ENCODE measurements at places on chromosomes 11 and 22. TPM values are rescaled to one million over a fixed set of nuclear protein-coding genes. Genes with fewer than 3 reads are reported as not detected.
A peak's percentile ranks its signal among the peaks of the same experiment; 100 is the strongest.

GRCh38 chr11:2912498-2912897, 16.7 kb downstream of the PHLDA2 start:
- peak overlapping the region; percentile 87 for H3K27ac ChIP-seq
- no peaks in the 10 kb centered on the region for H3K36me3 ChIP-seq
- H3K4me3 ChIP-seq = no peak overlapping the region
- peaks cover 33% of the 10 kb centered on the region for H3K4me1 ChIP-seq

SMTNL1 gene
- not detected for total RNA-seq

GRCh38 chr11:95835351-95835750, 45.1 kb downstream of the CEP57 start:
- H3K27ac ChIP-seq = peak overlapping the region; percentile 29
- no peaks in the 10 kb centered on the region for H3K4me1 ChIP-seq
- H3K36me3 ChIP-seq = peaks cover 80% of the 10 kb centered on the region
- no peaks in the 10 kb centered on the region for H3K27me3 ChIP-seq

DNA sequence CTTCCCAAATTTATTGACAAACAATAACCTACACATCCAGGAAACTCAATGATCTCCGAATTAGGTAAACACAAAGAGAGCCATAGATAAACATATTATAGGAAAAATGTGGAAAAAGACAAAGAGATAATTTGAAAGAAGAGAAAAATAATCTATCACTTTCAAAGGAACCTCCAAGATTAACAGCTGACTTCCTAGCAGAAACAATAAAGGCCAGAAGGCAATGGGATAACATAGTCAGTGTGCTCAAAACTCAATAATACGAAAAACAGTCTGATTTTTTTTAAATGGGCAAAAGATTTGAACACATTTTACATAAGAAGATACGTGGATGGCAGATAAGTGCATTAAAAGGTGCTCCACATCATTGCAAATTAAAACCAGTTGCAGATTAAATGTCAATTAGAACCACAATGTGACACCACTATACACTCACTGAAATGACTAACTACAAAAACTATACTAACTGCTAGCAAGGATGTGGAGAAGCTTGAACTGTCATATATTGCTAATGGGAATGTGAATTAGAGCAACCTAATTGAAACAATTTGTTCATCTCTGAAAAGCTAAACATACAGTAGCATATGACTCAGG, 300.4 kb downstream of the TMEM135 start:
- no peaks in the 10 kb centered on the region for H3K36me3 ChIP-seq
- no peaks in the 10 kb centered on the region for H3K27me3 ChIP-seq
- no peaks in the 10 kb centered on the region for H3K4me1 ChIP-seq
- no peak overlapping the region for H3K4me3 ChIP-seq
- H3K27ac ChIP-seq = no peak overlapping the region

- no peaks in the 10 kb centered on the region for H3K27me3 ChIP-seq
- peaks cover 41% of the 10 kb centered on the region for H3K4me1 ChIP-seq
- DNase-seq = peak; percentile 87
- H3K27ac ChIP-seq = no peak overlapping the region
- H3K4me3 ChIP-seq = peak overlapping the region; percentile 8
Observed at GRCh38 chr11:57482782-57483561, 22.6 kb downstream of the RTN4RL2 start.

WNT7B gene
- not detected for total RNA-seq

DNA sequence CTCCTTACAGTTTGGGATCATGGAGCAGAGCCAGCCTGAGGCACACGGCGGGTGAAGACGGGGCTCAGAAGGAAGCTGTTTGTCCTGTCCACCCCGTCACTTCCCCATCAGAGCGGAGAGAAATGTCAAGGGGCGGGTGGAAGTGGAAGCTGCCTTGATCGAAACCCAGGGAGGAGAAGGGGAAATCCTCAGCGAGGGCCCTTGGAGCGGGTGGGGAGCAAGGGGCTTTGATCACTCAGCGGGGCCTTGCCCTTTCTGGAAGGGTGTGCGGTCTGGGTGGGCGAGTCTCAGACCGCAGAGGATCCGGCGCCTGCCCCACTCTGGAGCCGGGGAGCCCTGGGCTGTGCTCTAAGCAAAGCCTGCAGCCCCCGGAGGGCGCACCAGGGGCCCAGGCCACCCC, 320.4 kb downstream of the NTM start:
- no peak overlapping the region for H3K27ac ChIP-seq
- no peak overlapping the region for H3K4me3 ChIP-seq
- DNase-seq = no peak
- peaks cover 16% of the 10 kb centered on the region for H3K4me1 ChIP-seq
- H3K27me3 ChIP-seq = peaks cover 85% of the 10 kb centered on the region
- no peaks in the 10 kb centered on the region for H3K36me3 ChIP-seq

RAB38 gene
- not detected for total RNA-seq

MISFA gene
- not detected for total RNA-seq

DNA sequence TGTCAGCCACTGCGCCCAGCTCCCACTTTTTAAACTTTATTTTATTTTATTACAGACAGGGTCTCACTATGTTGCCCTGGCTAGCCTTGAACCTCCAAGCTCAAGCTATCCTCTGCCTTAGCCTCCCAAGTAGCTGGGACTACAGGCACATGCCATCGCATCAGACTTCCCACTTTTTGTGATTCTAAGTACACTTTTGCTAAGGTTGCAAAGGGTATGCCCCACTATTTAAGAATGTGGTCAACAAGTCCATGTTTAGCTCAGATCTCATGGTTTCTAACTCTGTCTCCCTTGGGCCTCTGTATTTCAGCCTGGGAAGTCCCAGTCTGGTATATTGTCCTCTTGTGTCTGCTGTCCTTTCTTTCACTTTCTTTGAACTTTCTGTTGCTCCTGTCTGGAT, 35.3 kb downstream of the EXPH5 start:
- H3K36me3 ChIP-seq = no peaks in the 10 kb centered on the region
- H3K4me1 ChIP-seq = no peaks in the 10 kb centered on the region
- no peaks in the 10 kb centered on the region for H3K27me3 ChIP-seq

ST14 gene
- 51.3 TPM for total RNA-seq

DNA sequence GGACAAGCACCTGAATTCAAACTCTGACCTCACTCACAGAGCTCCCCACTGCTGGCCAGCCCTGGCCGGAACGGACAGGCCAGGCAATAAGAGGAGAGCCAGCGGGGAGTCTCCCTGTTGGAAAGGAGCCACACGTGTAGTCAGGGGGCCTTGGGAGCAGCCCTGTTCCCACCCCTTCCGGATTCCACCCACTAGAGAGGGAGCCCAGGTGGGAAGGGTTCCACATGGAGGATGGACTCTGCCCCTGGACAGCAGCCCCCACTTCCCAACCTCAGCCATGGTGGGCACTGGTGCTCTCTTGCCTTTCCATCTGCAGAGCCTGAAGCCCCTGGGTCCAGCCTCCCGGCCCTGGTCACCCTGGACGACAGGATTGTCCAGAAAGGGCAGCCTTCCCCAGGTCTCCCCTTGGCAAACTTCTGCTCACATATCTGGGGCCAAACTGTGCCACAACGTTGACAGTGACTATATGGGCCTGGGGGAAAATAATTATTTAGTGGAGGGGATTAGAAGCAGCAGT, 7.5 kb upstream of the APOBEC3A start:
- no peaks in the 10 kb centered on the region for H3K36me3 ChIP-seq
- H3K4me3 ChIP-seq = no peak overlapping the region
- H3K27me3 ChIP-seq = peaks cover 8% of the 10 kb centered on the region
- no peak for DNase-seq
- H3K4me1 ChIP-seq = peaks cover 7% of the 10 kb centered on the region

GRCh38 chr11:121466063-121466794, 13.5 kb upstream of the SORL1-AS1 start:
- no peaks in the 10 kb centered on the region for H3K27me3 ChIP-seq
- peaks cover 6% of the 10 kb centered on the region for H3K36me3 ChIP-seq
- H3K27ac ChIP-seq = peak overlapping the region; percentile 79
- no peak overlapping the region for H3K4me3 ChIP-seq
- peaks cover 34% of the 10 kb centered on the region for H3K4me1 ChIP-seq

- H3K27ac ChIP-seq = no peak overlapping the region
- no peaks in the 10 kb centered on the region for H3K36me3 ChIP-seq
- no peaks in the 10 kb centered on the region for H3K27me3 ChIP-seq
- peak; percentile 55 for DNase-seq
Observed at GRCh38 chr11:1453611-1454034, 33.0 kb downstream of the MOB2 start.

- no peak overlapping the region for H3K4me3 ChIP-seq
- peak; percentile 4 for DNase-seq
- H3K27me3 ChIP-seq = peaks cover 44% of the 10 kb centered on the region
- peaks cover 37% of the 10 kb centered on the region for H3K4me1 ChIP-seq
Observed at GRCh38 chr22:19168088-19168890, 10.2 kb downstream of the SLC25A1 start.

DNA sequence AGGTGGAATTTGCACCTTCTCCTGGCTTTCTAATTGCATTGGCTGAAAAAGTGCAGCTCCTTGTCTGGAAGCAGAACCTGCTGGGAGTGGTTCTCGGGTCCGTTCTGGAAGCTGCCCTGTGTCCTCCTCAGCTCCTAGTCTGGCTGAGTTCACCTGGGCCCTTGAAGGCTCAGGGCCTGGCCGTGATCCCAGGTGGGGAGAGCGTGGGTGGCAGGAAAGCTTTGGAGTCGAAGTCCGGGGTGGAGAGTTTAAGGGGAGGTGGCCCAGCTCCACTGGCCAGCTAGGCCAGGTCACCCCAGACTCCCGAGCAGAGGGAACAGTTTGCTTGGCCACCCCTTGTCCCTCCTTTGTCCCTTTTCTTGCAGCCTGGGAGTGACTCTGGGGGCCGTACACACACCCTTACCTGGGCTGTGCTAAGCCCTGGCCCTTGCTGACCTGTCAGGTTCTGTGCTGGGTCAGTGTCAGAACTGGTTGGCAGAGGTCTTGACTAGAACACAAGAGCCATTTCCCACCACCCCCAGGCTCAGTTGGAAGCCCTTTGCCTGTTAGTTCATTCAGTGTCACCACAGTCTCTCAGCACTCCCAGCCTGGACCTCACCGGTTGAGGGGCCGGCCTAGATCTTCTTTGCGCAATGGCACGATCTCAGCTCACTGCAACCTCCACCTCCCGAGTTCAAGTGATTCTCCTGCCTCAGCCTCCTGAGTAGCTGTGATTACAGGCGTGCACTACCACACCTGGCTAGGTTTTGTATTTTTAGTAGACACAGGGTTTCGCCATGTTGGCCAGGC, 37.3 kb downstream of the LRP5 start:
- no peaks in the 10 kb centered on the region for H3K27me3 ChIP-seq
- H3K27ac ChIP-seq = no peak overlapping the region
- peak; percentile 49 for DNase-seq
- no peak overlapping the region for H3K4me3 ChIP-seq

GRCh38 chr11:63737718-63738117, 30.9 kb downstream of the ZFTA start:
- H3K27me3 ChIP-seq = no peaks in the 10 kb centered on the region
- no peak overlapping the region for H3K27ac ChIP-seq
- H3K4me1 ChIP-seq = no peaks in the 10 kb centered on the region
- H3K36me3 ChIP-seq = no peaks in the 10 kb centered on the region
- no peak overlapping the region for H3K4me3 ChIP-seq

DUSP8 gene
- 0.58 TPM for total RNA-seq

GAL3ST3 gene
- not detected for total RNA-seq

GRCh38 chr22:43262990-43263644, 76.2 kb upstream of the TTLL12 start:
- peaks cover 16% of the 10 kb centered on the region for H3K4me1 ChIP-seq
- peaks cover 5% of the 10 kb centered on the region for H3K27me3 ChIP-seq
- H3K36me3 ChIP-seq = no peaks in the 10 kb centered on the region
- H3K27ac ChIP-seq = peak overlapping the region; percentile 28
- DNase-seq = peak; percentile 72

- DNase-seq = no peak
- H3K27me3 ChIP-seq = peaks cover 22% of the 10 kb centered on the region
- peak overlapping the region; percentile 85 for H3K27ac ChIP-seq
- H3K4me1 ChIP-seq = peaks cover 29% of the 10 kb centered on the region
Observed at GRCh38 chr22:27795053-27795452, 6.5 kb downstream of the MN1 start.

DNA sequence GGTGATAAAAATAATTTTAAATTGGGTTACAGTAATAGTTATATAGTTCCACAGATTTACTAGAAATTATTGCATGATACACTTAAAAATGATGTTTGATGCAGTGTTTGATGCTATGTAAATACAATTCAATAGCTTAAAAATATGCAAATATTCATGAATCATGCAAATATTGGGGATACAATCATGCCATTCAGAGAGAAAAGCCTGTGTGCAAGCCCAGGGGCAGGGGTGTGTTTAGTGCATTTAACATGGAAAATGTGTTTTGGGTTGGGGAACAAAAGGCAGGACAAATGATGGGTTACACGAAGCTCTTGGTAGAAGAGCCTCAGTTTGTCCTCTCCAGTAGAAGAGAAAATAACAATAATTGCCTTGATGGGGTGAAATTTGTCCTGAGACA, 6.0 kb downstream of the TRIM22 start:
- H3K4me1 ChIP-seq = peaks cover 4% of the 10 kb centered on the region
- H3K4me3 ChIP-seq = no peak overlapping the region
- H3K36me3 ChIP-seq = peaks cover 7% of the 10 kb centered on the region

DNA sequence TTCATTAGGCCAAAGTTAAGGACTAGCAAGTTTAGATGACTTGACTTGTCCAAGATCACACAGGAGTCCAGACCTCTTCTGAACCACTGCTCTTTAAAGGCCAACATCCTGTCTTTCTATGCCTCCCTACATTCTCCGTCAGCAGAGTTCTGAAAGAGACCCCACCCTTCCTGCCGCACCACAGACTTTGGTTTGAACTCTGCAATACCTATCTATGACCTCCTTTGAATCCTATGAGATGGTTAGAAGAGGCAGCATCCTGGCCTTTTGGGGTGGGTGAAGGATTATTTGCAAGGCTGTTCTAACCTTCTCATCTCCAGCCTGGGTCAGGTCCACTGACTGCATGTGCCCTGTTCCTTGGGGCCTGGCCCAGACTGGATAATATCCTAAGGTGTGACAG, 4.3 kb upstream of the RRM1 start:
- no peak overlapping the region for H3K27ac ChIP-seq
- H3K27me3 ChIP-seq = no peaks in the 10 kb centered on the region
- no peak for DNase-seq
- H3K4me3 ChIP-seq = no peak overlapping the region
- H3K36me3 ChIP-seq = peaks cover 11% of the 10 kb centered on the region

DNA sequence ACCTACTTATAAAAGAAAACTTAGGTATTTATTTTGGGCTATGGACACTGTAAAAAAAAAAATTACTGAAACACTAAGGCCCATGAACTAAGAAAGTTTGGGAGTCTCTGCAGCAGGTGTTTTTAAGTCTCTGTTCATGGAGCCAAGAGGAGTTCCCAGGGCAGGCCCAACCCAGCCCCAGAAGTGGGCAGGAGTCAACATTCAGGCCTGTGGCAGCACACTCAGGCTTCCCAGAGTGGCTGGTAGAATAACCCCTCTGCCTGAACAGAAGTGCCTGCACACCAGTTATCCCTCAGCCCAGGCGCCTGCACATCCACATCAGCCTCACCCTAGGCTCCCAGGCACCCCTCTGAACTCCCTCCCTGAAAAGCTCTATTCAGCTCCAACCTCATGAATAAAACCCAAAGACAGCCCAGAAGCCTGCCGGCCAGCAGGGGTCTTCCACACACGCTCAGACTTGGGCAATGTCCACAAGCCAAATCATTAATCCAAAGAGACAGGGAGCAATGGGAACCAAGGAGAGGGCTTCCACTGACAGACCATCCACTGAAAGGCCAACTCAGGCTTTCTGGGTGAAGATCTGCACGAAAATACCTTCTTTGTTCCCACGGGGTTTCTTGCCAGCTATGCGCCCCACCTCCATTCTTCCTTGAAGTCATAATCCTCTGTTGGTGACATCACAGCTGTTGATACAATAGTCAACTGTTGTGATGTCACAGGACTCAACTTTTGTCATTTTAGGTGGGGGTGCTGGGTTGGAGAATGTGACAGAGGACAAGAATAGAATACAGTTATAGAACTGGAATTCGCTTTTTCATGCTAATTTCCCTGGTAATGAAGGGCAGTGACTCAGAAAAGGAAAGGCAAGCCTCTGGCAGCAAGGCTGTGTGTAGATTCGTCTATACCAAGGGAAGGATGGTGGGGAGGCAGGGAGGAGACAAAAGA, 83.7 kb downstream of the RPL27A start:
- H3K27me3 ChIP-seq = no peaks in the 10 kb centered on the region
- DNase-seq = no peak
- peak overlapping the region; percentile 78 for H3K27ac ChIP-seq
- no peak overlapping the region for H3K4me3 ChIP-seq
- H3K4me1 ChIP-seq = peaks cover 46% of the 10 kb centered on the region
- H3K36me3 ChIP-seq = no peaks in the 10 kb centered on the region
